ENCODE measurements at places on chromosomes 11 and 22. TPM values are rescaled to one million over a fixed set of nuclear protein-coding genes. Genes with fewer than 3 reads are reported as not detected.

- DNase-seq = no peak
These were observed 111.9 kb downstream of the EHF start for GRCh38 chr11:34732831-34733230.

DNA sequence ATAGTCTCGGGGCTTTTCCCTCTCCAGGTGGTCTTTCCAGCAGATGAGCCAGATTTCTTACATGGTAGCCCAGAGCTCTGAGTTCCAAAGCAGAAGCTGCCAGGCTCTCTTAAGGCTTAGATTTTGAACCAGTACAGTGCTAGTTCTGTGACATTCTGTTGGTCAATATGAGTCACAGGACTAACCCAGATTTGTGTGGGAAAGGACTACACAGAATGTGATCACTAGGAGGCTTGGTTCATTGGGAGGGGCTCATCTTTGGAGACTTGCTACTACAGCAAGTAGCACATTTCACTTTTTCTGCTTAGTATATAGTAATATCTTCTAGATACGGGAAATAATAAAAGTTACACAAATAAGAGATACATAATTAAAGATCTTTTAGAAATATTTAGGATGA is 24.1 kb downstream of the RNF214 start:
- no peak for DNase-seq

DNA sequence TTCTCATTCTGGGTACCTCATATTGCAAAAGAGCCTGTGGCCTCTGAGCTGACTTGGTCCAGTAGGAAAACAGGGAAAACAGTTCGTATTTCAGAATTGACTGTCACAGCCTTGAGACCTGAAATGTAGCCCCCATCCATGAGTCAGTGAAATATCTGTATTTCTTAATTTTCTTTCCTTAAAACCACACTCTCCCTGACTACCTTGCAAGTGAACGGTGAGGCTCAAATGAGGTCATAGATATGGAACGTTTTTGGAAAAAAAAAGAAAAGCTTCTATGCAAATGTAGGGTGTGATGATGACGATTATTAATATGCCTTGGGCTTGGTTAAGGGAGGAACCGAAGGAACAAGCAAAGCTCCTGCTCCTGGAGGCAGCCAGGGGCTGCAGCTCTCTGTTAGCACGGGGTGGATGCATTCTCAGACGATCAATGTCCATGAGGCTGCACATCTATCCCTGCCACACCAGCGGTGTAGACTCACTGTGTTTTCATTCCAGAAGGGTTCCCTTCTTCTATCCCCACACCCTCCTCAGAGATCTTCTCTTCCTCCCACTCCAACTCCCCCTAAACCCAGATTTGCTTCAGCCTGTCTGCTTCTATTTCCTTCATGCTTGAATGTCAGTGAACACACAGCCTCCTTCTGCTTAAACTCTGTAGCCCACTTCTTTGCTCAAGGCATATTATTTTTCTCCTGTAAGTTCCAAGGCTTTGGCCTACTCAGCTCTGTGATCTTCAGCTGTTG is 29.2 kb upstream of the SCN3B start:
- DNase-seq = no peak

GRCh38 chr11:64140082-64140481 is 25.8 kb downstream of the MACROD1 start:
- DNase-seq = no peak

GRCh38 chr11:111944139-111944538 is 7.0 kb downstream of the DIXDC1 start:
- DNase-seq = no peak

DNA sequence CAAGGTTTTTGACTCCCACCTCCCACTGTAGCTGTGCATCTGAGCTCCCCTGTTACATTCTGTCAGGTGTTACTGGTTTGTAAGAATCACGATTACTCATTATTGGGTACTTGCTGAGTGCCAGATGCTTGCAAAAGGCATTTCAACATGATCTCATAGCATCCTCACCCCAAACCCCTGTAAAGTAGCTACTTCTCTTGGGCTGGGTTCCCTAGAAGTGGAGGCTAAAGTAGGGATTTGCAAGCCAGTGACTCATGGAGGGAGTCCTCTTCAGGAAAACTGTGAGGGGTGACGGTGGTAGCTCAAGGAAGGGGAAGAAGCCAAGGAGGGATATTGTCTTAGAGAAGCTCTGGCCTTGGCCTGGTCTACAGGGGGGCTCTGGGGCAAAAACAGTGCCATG is 78.6 kb downstream of the TIMP3 start:
- DNase-seq = no peak

GRCh38 chr11:76689313-76690260 is 19.0 kb upstream of the LRRC32 start:
- DNase-seq = no peak

DNA sequence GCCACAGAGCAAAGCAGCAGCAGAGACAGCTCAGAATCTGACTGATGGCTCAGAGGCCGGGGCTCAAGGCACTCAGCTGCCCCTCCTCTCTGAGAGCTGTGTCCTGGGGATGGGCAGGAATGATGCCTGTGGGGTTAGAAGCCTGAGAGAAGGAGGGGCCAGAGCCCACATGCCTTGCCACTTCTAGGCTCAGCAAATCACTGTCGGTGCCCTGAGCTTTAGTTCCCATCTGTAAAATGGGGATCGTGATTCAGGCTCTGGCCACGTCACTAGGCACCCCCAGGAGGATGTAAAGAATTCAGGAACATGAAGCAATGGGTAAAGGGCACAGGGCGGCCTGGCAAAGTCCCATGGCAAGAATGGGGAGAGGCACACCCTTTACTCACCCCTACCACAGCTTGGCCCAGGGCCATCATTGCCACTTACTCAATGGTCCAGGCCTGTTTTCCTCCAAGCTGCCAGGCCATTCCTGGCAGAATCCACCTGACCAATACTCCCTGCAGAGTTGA is 3.4 kb upstream of the CDC42EP2 start:
- no peak for DNase-seq

GRCh38 chr22:48248901-48249455 is 1486.5 kb downstream of the TBC1D22A start:
- no peak for DNase-seq

DNA sequence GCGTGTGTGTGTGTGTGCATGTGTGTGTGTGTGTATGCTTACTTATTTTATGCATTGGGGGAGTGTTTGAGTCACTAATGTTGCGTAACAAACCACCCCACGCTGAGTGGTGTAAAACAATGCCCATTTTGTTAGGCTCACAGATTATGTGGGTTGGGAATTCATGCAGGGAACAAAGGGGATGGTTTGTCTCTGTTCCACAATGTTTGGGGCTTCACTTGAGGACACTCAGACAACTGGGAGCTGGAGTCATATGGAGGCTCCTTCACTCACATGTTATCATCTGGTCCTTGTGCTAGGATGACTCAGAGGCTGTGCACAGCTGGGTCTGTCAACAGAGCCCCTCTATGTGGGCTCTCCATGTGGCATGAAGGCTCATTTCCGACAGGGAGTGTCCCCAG is 51.3 kb upstream of the LARGE1 start:
- no peak for DNase-seq

GRCh38 chr11:46667043-46667481 is 33.4 kb downstream of the ARHGAP1 start:
- DNase-seq = no peak

- no peak for DNase-seq
These were observed 35.0 kb downstream of the BBOX1 start for GRCh38 chr11:27075655-27076054.

- no peak for DNase-seq
These were observed 30.6 kb downstream of the SHANK2 start for GRCh38 chr11:71221821-71222220.

DNA sequence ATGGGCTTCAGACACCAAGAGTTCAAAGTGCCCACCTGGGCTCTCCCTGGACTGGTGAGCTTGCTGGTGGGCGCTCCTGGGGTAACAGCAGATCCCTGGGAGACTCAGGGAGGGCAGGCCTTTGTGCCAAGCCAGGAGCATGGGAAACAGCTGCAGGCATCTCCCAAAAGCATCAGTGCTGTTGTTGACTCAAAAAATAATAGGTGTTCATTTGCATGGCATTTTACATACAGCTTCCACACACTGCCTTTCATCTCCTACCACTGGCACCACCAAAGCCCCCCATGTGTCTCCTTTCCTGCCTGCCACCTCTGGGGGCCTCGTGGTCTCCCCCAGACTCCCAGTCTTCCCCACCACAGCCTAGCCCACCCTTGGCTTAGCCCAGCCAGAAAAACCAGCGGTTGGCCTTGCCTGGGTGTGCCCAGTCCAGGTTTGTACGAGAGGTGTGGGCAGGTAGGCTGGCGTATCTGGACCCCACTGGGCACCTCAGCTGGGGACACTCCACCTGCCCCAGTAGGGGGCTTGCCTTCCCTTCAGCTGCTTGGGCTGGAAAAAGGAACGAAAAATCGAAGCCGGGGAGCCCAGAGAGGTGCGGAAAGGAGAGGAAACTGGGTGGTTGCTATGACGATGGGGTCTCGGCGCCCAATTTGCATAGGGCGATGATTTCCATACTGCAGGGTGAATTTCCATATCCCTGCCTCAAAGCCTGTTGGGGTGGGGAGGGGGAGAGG is 15.0 kb downstream of the POU2F3 start:
- DNase-seq = no peak

Gene RIC3
- total RNA-seq = 12.9 TPM

Gene SCGB1A1
- total RNA-seq = not detected

Gene KRTAP5-1
- not detected for total RNA-seq

Gene ANO1
- total RNA-seq = 7.7 TPM

Gene APOC3
- not detected for total RNA-seq

Gene EHF
- total RNA-seq = 1.6 TPM
